ENCODE measurements at places on chromosomes 5 and 9. TPM values are rescaled to one million over a fixed set of nuclear protein-coding genes. Genes with fewer than 3 reads are reported as not detected.

- no peak for DNase-seq
Measured at GRCh38 chr9:73133921-73134407, 17.7 kb upstream of the ANXA1 start.

DNA sequence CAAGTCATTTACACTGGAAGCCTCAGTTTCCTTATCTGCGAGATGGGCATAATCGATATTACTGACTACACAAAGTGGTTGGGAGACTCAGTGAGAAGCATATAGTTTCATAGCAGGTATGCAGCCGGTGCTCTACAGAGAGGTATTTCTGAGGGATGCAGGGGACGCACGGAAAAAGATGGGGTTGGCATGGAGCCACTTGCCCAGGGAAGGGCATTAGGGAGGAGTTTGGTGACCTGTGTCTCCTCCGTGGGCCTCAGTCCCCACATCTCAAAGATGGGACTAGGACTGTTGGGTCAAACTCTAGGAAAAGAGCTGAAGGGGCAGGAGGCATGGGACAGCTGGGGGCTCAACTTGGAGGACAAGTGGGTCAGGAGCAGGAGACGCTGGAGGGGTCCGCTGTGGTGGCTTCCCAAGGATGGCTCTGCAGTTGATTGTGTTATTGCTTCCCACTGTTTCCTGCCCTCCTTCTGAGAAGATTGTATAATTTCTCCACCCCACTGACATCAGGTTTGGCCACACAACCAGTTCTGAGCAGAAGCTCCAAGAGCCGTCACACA, 158.6 kb upstream of the ALDH1B1 start:
- DNase-seq, result no peak

Gene FGD3
- 2.6 TPM for total RNA-seq

Gene ACTL7B
- not detected for total RNA-seq

Gene ADAMTSL1
- 13.4 TPM for total RNA-seq
